ENCODE measurements at places on chromosomes 4 and X.

DNA sequence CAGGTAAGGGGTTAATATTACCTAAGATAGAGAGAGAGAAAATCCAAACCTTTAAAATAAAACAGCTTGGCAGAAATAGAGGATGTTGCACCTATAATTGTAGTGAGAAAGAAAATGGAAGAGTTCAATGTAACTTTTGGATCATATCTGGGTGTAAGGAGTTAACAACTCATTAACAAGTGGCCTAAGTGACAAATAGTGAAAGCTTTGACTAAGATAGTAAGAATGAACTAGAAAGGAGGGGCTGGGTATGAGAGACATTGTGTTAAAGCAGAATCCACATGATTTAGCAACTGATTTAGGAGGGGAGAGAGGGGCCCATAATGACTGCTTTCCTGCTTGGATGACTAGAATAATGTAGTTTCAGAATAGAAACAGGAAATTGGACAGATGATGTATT, 761.0 kb downstream of the IL1RAPL1 start:
- no peak for DNase-seq

DNA sequence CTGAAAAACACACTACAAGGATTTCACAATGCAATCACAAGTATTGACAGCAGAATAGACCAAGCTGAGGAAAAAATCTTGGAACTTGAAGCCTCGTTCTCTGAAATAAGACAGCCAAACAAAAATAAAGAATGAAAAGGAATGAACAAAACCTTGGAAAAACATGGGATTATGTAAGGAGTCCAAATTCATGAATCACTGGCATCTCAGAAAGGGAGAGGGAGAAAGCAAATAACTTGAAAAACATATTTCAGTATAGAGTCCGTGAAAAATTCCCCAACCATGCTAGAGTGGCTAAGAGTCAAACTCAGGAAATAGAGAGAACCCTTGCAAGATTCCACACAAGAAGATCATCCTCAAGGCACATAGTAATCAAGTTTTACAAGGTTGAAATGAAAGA, 178.5 kb upstream of the CTSO start:
- DNase-seq: no peak

DNA sequence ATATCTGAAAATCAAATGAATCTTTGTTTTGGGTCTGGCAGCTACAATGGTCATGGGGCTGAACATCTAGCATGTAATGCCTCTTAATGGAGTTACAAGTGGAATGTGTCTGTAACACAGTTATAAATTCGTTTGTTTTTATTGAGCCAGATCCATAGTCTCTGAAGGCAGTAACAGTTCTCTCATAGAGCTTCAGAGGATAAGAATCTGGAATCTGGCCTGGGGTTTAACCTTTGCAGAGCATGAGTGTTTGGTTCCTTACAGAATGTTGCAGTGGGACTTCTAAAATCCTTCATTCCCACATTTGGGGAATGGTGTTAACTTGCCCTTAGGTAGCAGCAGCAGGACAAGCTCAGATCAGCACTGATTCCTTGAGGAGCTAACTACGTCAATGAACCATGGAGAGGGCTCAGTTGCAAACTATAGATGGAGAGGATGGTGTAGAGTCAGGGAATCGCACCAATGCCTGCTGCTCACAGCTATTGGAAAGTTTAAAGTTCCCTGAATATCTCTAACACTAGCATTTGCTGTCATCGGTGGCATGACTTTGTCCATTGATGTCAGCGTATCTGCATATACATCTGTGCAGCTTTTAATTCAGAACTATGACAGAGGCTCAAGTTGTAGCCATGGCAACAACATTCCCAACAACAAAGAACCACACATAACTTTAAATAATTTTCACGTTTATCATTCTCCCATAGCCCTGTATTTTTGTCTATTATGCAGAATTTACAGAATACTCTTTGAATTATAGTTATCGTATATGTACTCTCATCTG, 72.2 kb downstream of the RASGEF1B start:
- no peak for DNase-seq

- no peak for DNase-seq
Measured at GRCh38 chrX:48956728-48957414, 536 bp downstream of the OTUD5 start.

DNA sequence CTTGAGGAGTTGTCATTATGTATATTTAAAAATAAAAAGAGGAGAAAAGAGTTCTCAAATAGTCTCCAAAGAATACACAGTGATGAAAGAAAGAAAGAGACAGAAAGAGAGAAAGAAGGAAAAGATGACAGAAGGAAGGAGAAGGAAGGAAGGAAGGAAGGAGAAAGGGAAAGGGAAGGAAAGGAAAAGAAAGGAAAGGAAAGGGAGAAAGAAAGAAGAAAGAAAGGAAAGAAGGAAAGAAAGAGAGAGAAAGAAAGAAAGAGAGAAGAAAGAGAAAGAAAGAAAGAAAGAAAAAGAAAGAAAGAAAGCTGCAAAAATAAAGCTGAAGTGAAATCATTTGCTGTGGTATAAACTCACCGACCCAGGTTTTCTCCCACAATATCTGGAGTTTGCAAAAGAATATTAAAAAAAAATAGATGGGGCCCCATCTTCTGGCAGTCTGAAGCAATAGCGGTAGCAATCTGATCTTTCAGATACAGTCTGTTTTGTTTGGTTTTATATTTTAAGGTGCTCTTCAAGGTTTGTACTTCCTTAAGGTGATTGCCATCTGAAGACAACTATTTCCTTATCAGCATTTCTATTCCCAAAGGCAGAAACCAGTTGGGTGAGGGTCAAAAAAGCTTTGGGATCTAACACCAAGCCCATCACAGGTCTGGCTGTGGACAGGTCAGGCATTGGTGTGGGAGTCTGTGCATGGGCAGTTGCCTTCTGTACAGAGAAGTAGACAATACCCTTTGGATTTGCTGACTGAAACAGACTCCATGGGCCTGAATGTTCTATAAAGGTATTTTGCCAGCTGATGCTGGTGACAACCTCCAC, 160.4 kb downstream of the CPEB2 start:
- no peak for DNase-seq

DNA sequence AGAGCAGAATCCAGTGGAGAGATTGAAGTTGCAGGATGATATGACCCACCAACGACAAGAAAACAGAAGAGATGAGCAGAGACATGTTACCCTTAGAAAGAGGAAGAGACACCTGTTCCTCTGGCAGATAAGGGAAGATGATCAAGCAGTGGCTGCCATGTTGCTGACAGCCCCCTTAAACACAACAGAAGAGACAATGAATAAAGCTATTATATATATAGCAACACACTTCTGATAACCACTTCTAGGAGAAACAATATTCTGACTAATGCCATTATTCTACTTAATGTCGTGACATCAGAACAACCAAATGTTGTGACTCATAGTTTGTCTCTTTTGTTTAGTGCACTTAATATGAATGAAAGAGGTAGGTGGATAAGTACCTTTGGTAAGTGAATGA, 44.9 kb downstream of the SH3RF1 start:
- no peak for DNase-seq

DNA sequence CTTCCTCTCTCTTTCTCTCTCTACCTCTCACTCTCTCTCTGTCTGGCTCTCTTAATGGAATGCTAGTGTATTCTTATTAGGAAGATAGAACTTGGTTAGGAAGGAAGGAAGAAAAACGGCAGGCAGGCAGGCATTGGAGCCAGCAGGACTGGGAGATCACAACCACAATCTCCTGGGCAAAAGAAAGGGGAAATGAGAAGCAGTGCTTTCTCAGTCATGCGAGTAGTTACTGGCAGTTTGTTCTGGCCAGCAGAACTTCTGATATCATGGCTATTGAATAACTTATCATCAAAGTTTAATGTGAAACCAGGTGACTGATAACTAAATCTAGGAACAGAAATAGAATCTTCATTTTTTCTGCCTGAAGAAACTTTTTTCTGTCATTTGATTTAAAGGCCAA, 60.9 kb upstream of the PAGE1 start:
- no peak for DNase-seq

DNA sequence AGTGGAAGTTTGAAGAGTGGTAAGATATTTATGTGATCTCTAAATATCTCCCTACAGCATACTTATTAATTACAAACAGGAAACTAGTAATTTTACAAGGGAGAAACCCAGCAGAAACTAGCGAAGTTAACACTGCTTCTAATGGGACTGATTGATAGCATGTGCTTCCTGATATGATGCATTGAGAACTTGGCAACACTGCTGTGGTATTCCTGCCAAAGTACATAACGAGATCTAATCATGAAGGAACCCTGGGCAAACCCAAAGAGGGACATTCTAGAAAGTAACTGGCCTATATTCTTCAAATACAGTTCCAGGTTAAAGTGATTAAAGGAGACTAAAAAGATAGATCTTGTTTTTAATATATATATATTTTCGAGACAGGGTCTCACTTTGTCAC, 4.6 kb upstream of the GPR34 start:
- no peak for DNase-seq

DNA sequence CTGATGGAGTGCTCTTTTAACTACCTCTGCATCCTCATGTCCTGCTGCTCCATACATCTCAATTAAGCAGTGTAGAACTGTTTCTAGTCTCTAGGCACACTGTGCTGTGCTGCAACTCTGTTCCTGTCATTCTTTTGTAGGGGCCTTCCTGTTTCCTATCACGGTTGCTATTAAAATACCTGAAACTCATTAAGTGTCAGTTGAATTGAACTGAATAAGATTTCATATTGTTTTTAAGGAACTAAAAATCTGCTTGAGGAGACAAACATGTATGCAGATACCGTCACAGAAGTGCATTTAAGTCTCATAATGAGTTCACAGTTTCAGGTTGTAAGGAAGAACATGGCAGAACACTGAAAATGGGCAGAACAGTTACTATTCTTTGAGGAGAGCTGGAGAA, 170.1 kb downstream of the LARP7 start:
- DNase-seq: no peak

DNA sequence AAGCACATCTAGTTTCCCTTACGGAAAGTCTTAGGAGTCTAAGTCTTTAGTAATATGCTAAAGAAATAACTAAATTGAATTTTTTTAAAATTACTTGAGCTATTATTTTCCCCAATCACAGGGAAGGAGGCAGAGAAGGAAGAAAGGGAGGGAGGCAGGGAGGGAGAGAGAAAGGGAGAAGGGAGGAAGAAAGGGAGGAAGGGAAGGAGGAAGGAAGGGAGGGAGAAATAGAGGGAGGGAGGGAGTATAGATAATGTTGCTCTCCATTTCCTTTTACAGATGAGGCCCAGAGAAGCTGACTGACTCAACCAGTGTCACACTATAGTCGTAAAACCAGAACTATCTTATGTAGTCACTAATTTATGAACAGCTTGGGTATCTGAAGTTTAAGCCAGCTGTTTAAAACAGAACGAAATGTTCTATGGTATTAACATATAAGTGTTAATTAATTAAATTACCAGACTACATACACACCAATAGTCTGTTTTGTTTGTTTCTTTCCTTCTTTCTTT, 14.6 kb downstream of the SH3RF1 start:
- no peak for DNase-seq

DNA sequence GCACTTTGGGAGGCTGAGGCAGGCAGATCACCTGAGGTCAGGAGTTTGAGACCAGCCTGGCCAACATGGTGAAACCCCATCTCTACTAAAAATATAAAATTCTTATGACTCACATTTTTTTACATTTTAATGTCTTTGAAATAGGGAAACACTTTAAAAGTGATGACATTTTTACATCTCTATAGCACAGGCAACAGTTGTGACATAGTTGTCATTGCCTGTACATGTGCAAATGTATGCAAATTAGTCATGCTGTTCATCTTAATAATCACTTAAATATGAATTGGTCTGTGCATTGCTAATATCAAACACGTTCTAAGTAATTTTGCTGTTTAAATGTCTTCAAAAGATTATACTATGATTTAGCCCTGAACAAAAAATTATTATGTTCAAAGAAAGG, 41.7 kb downstream of the ZGRF1 start:
- no peak for DNase-seq

GRCh38 chr4:19879330-19879729, 372.4 kb upstream of the SLIT2 start:
- DNase-seq: no peak

DNA sequence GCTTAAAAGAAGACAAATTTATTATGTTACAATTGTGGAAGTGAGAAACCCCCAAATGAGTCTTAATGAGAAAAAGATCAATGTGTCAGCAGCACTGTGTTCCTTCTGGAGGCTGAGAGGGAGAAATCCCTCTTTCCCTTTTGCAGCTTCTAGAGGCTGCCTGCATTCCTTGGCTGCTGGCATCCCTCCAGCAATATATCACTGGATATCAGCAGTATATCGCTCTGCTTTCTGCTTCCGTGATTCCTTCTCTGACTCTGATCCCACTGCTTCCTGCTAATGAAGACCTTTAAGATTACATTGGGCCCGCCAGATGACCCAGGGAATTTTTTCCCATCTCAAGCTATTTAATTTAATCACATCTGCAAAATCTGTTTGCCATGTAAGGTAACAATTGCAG, 1008.0 kb downstream of the RAPGEF2 start:
- DNase-seq: no peak

Data from stimulated activated CD4-positive, alpha-beta T cell treated with anti-CD3 and anti-CD28 coated beads, Interleukin-1b, Interleukin-23, amount 100 ng/mL, for 1 hour (primary cell).